Stimulated activated CD8-positive, alpha-beta memory T cell treated with anti-CD3 and anti-CD28 coated beads, Interleukin-15, amount 100 ng/mL, for 48 hours (primary cell): ENCODE measurements at places on chromosomes 11 and 22.

DNA sequence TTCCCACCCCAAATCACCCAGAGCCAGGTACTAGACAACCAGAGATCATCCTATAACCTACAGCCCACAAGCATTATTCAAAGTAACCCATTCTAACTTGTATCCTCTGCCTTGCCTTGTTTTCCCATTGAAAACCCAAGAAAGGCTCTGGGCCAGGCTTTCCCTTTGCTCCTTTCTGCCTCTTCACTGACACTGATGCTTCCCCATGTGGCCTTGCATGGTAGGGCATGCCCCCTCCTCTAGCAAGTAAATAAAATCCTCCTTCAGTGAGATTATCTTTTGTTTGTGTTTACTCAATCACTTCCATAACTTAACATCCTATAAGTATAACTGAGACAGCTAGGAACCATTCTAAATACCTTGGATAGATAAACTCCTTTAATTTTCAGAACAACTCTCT lies 65.6 kb upstream of the FAR1 start:
- DNase-seq: no peak

GRCh38 chr11:94525546-94526324 lies 13.5 kb downstream of the C11orf97 start:
- DNase-seq: no peak

DNA sequence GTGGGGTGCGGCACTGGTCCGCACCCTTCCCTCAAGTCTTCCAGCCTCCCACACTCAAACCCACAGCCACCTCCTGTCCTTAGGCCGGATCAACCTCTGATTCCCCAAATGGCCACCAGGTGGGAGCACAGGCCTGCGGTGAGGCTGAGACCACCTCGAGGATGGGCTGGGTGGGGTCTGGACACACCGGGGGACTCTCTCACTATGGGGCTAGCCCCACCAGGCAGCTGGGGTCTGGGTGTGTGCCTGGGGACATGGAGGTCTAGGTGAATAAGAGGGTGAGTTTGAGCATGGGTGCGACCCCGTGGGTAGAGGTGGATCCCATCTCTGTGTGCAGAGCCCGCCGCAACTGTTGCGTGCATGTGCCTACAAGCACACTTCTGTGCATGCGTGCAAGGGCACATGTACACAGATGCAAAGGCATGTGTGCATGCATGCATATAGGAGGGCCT lies 32.6 kb downstream of the MYO18B start:
- DNase-seq: no peak

DNA sequence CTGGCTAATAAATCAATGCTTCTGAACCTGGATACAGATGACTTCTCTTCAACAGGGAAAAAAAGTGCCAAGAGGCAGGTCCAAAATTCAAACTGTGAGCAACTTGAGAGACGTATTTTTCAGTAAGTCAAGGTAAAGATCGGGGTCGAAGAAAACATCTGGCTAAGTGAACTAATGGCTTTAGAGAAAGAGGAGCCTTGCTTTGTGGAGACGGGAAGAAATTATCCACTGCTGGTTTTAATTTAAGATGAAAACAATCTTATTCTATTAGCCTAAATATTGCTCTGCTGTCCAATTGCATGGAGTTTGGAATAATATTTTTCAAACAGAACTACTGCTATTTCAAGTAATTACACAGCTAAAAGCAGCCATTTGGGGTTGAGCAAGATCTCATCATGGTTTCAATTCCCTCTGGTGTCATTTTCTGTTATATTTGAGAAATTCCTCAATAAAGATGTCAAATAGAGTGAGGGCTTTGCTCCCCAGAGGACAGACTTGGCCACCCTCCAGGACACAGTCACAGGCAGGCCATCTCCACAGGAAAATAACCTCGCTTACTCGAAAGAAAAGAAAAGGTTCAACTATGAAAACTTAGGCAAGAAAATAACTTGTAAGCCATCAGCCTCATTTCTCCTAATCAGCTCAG lies 29.8 kb downstream of the SCUBE1 start:
- DNase-seq: no peak

DNA sequence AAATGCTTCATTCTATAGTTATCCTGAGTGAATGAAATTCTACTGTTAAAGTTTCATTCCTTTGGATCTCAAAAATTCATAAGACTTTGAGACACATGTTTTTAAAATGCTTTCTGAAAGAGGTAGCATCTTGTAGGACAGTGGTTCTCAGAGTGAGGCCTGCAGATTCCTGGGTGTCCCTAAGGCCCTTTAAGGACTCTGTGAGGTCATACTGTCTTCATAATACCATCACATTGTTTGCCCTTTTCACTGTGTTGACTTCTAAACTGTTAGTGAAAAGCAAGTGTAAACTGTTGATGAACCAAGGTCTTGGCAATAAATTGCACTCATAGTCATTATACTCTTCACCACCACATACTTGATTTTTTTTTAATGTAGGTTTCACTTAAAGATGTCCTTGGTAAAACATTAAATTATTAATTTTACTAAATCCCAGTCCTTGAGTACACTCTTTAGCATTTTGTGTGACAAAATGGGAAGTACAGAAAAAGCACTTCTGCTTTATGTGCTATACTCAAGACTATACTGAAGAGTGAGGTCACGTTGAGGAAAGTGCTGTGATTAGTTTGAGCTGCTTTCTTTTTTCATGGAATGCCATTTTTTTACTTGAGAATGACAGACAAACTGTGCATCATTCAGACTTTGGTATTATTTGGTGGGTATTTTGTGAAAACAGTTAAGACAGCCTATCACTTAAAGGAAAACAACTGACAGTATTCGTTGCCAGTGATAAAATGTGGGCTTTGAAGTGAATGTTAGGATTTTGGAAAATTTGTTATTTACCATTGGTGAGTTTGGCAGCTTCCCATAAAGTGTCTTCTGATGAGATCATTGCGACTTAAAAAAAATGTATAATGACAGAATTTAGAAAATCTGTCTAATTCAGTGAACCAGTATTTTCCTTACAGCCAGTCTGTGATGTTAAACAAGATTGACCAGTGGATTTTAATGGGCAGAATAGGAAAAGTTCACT lies 61.1 kb downstream of the SPECC1L start:
- no peak for DNase-seq

- no peak for DNase-seq
Measured at GRCh38 chr11:118921929-118922744, 3.6 kb downstream of the BCL9L start.

DNA sequence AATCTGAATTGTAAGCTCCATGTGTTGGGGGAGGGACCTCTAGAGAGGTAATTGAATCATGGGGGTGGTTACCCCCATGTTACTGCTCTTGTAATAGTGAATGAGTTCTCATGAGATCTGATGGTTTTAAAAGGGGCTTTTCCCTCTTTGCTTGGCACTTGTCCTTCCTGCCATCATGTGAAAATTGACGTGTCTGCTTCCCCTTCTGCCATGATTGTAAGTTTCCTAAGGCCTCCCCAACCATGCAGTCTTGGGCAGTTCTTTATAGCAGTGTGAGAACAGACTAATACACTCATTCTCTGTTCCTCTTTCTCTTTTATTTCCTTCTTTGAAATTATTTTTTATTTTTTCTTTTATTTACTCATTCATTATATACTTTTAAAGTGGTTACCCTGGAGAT lies 239.4 kb downstream of the CSNK2A3 start:
- DNase-seq: no peak

DNA sequence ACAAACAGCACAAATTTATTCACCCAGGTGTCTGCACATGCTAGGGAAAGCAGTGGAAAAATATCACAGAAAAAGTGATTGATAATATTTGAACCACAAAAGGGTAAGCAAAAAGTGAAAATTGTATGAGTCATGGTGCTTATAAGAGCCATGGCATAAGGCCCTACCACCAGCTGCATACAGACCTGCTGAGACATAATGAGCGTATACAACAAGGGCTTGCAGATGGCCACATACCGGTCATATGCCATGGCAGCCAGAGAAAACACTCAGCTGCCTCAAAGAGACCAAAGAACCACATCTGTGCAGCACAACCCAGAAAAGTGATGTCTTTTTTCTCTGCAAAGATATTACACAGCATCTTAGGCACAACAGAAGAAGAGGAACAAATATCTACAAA lies 71.4 kb upstream of the OR9G4 start:
- no peak for DNase-seq

GRCh38 chr11:132925825-132926469 lies 606.4 kb downstream of the OPCML start:
- DNase-seq: no peak

DNA sequence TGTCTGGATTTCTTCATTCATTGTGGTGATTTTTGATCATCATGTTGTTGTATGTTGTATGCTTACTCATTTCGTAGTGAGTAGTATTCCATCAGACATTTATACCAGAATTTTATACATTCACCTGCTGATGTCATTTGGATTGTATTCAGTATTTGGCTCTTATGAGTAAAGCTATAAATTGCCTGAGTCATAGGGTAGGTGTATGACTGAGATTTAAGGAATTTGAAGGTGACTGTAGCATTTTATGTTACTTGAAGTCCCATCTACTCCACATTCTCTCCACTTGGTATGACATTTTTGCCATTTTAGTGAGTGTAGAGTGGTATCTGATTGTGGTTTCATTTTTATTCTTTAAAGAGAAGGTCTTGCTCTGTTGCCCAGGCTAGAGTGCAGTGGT lies 548.2 kb downstream of the TBC1D22A start:
- no peak for DNase-seq

DNA sequence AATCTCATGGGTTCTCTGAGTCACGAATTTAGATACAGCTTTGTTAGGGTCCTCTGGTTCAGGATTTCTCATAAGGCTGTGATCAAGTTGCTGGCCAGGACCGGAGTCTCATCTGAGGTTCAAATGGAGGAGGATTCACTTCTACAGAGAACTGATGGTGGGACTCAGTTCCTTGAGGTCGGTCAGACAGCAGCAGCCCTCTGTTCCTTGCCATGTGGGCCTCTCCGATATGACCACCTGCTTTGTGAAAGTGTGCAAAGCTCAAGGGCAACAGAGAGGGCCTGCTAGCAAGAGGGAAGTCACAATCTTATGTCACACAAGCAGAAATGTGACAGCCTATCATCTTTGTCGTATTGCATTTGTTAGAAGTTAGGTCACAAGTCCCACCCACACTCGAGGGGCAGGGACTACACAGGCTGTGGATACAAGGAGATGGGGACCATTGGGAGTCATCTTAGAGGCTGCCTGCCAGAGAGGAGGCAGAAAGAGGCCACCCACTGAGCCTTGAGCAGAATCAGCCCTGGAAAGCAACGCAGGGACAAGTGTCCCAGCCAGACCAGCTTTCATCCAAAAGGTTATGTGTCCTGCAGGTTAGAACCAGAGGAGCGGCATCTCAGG lies 34.5 kb downstream of the RPUSD4 start:
- DNase-seq: no peak

DNA sequence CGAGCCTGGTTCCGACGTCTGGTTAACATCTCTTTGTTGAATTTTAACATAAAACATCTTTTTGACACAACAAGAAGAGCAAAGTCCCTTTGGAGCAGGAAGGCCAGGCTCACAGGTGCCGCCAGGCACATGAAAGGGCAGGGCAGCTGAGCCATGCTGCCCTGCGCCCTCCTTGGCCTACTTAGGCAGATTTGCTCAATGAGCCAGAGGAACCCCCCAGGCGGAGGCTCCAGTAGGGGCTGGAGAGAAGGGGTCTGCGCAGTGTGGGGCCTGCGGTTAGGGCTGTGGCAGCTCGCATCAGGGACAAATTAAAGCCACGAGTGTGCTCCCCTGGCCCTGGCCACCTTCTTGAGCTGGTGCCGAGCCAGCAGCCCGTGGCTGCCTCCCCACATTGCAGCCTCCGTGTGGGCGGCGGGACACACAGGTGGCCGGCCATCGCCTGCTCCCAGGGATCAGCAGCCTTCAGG lies 9.9 kb upstream of the SLC22A12 start:
- no peak for DNase-seq

- DNase-seq: no peak
Measured at GRCh38 chr11:76660533-76661305, 9.8 kb downstream of the LRRC32 start.

GRCh38 chr11:20374741-20375300 lies 11.3 kb downstream of the HTATIP2 start:
- no peak for DNase-seq

DNA sequence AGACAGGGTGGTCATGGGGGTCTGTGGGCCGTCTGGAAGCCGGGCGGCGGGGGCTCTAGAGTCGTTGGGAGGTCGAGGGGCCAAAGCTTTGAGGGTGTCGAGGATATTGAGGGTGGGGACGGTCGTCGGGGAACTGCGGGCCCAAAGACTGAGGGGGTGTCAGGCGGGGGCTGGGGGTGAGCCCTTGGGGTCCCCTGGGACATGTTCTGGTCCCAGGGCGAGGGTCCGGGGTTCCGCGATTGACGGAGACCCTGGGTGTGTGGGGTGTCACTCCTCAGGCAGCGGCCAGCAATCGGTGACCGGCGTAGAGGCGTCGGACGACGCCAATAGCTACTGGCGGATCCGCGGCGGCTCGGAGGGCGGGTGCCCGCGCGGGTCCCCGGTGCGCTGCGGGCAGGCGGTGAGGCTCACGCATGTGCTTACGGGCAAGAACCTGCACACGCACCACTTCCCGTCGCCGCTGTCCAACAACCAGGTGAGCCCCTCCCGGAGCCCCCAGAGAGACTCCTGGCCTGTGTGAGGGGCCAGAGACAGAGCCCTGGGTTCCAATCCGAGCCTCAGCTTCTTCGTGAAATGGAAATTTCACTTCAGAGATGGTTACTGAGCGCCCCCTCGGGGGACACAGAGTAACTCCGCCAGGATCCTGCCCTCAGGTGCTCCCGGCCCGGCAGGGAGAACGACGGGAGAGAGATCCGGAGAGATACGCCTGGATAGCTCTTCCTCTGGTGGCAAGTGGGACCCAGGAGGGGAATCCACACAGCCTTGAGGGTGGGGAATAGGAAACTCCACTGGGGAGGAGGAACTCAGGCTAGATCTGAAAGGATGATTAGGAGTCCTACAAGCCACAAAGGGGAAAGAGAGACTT lies 714 bp downstream of the SDF2L1 start:
- DNase-seq: peak; percentile 40

GRCh38 chr11:128474036-128474874 lies 113.1 kb downstream of the ETS1 start:
- no peak for DNase-seq

GRCh38 chr11:94588366-94588942 lies 21.3 kb downstream of the PIWIL4 start:
- DNase-seq: no peak

- DNase-seq: no peak
Measured at GRCh38 chr11:76172583-76172982, 33.7 kb downstream of the WNT11 start.

- DNase-seq: peak; percentile 90
Measured at GRCh38 chr22:41939981-41940831, 6.7 kb downstream of the CENPM start.

GRCh38 chr11:9566561-9567063 lies 6.9 kb upstream of the WEE1 start:
- DNase-seq: no peak

DNA sequence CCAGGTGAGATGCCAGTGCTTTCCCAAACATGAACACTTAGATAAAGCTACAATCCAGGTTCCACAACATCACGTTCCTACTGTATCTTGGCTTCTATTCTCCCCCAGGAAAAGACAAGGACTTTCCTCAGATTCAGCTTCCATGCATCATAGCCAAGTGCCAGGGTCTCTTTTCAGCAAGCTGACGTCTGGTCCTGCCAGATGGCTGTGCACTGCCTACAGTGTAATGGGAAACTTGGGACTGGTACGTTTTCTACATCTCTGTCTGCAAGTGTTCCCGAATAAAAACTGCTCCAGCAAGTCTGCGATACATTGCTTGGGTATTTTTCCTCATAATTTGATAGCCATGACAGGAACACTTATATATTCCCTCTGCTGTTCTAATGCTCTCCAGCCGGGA lies 412.5 kb downstream of the FAM181B start:
- DNase-seq: no peak

GRCh38 chr22:31436132-31436531 lies 36.7 kb downstream of the DRG1 start:
- DNase-seq: no peak

- no peak for DNase-seq
Measured at GRCh38 chr11:68855205-68855981, 13.7 kb upstream of the CPT1A start.
